ENCODE measurements at places on chromosomes 6 and 20. TPM values are rescaled to one million over a fixed set of nuclear protein-coding genes. Genes with fewer than 3 reads are reported as not detected.

The IL17A gene
- 0.78 TPM for polyA plus RNA-seq

The RNF217 gene
- polyA plus RNA-seq, result 20.0 TPM

The PHF20 gene
- polyA plus RNA-seq, result 23.6 TPM

The LY6G6D gene
- polyA plus RNA-seq, result 0.19 TPM

The TINAG gene
- polyA plus RNA-seq, result 23.7 TPM

The BPI gene
- polyA plus RNA-seq, result 0.21 TPM

The PLN gene
- 18.4 TPM for polyA plus RNA-seq

The MYH7B gene
- 0.46 TPM for polyA plus RNA-seq

DNA sequence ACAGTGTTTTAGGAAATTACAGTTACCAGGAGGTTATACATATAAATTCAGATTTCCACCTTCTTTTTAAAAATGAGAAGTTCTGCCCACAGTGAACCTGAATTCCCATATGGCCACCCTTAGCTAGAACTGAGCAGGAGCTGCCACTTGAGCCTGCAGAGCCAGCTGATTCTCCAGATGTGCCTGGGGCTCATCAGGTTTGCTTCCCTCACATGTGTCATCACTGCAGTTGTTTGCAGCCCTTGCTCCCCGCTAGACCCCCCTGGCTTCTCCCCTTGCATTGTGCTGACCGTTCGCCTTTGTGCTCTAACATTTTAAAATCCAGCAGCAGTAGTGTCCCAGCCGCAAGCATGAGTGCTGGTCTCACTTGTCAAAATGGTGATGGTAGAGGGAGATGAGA lies 131.1 kb downstream of the UTRN start:
- no peak for DNase-seq

DNA sequence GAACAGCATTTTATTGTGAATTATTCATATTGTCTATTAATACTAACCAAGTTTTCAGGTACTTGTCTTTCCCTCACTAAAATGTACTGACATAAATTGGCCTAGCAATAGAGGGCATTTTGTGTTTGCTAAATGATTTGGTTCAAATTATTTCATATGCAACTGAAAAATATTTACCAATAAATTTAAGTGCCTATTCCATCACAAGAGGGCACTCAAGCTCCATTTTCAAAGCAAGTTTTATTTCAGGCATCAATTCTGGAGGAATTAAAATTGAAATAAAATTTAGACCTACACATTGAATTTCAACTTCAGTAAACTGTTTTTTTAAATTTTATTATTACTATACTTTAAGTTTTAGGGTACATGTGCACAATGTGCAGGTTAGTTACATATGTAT lies 114.3 kb upstream of the SYNCRIP start:
- no peak for DNase-seq

- DNase-seq, result no peak
These were observed 887 bp downstream of the GABBR1 start for GRCh38 chr6:29631860-29632731.

DNA sequence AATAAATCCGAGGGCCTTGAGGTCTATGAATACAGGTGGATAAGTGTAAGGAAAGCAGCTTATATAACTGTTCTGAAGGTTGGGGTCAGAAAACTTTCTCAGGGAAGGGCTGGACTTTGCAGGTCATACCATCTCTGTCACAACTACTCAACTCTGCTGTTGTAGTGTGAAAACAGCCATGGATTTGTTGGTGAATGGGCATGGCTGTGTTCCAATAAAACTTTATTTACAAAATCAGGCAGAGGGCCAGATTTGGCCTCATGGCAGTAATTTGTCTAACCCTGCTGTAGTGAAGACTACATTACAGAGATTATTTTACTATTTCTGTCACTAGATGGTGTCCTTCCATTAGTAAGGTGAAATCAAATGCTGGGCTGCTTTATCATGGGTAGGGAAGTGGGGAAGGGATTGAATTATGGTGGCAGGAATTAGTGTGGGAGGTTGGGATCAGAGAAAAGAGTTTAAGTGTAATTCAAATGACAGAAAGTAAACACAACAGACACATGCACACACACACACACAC lies 409.6 kb upstream of the CHD6 start:
- DNase-seq, result no peak

GRCh38 chr20:33465481-33466302 lies 22.1 kb upstream of the SNTA1 start:
- no peak for DNase-seq

DNA sequence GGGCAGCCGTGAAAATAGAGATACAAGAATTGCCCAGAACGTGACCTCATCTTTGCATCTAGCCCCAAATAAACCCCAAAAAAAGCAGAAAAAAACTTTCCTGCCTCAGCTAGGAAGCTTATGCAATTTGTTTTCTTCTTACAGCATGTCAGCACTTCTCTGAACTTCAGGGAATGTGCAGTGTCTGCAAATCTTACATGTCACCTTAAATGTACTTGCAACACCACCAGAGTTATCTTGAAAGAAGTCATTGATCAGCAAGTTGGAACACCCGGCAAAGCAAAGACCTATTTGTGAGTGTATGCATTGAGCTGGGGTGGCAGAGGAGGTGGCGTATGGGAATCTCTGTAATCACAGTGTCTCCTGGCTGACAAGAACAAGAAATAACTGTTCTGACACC lies 123.4 kb downstream of the PKHD1 start:
- DNase-seq, result peak; percentile 69

All from large intestine (tissue), 12 donors.